Left lung (tissue), 14 donors: ENCODE measurements at places on chromosomes 1 and 21. TPM values are rescaled to one million over a fixed set of nuclear protein-coding genes. Genes with fewer than 3 reads are reported as not detected.

GRCh38 chr21:33254766-33255165 lies 11.4 kb upstream of the IL10RB start:
- DNase-seq: no peak

DNA sequence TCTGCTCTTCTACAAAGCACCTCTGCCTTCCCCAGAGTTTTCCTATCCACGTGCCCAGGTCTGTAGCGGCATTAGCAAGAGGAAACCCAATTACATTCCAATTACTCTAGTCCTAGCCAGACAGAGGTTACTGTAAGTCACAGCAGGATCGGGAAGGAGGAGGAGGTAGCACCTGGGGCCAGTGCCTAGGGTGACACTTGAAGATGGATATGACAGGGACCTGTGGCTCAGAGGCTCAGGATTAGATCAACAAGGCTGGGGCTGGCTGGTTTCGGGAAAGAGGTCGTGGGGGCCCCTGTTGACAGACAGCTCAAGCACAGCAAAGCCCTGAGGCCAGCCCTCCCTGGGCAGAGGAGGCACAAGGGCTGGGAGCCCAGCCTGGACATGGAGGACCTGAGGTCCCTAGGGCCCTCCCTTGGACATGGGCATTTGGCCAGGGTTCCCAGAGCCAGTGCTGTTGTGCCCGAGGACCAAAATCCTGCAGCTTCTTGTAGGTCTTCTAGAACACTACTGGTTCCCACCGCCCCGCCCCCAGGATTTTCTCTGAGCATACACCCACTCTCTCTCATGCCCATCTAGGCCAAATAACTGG lies 3.0 kb upstream of the HCRTR1 start:
- DNase-seq: peak; percentile 60

The AMY2B gene
- 14.5 TPM for total RNA-seq

- no peak for DNase-seq
Observed at GRCh38 chr1:22105611-22106207, 37.2 kb downstream of the WNT4 start.

GRCh38 chr1:184597650-184598357 lies 156.9 kb downstream of the EDEM3 start:
- DNase-seq: no peak

GRCh38 chr1:83500987-83501591 lies 497.8 kb downstream of the TTLL7 start:
- DNase-seq: no peak

DNA sequence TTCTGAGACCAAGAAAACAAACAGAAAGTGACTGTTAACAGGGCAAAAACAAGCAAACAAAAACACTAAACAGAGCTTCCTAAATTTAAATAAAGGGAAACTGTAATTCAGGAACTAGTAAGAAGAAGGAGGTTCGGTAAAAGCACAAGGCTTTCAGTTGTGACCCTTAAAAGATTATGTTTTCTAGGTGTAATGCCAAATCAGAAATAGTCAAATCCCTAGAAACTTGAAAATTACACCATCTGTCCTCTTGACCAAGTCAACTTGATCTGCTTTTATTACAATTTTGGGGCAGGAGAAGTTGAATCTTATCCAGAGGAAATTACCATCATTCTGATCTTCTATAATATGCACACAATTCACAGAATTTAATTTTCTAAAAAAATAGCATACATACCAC lies 754.0 kb upstream of the ADGRL4 start:
- no peak for DNase-seq

- DNase-seq: no peak
Observed at GRCh38 chr1:223242382-223242955, 99.4 kb upstream of the TLR5 start.

The ZNF648 gene
- 0.10 TPM for total RNA-seq

DNA sequence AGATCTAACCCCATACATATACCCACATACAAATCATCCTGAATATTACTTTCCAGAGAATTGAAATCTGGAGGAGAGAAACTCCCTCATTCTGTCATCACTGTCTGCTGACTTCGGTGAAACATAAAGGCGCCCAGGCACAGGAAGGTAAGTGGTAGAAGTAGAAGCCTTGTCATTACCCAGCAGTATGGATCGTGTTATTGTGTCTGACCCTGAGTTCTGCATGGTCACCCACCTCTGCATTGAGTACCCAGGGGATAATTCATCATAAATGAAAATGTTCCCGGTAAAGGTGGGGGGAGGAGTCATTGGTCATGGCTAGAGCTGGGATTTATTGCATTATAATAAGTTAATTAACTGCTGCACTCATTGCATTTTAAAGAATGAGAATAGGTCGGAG lies 342.6 kb upstream of the PKN2 start:
- DNase-seq: no peak

- peak; percentile 76 for DNase-seq
Observed at GRCh38 chr1:24089743-24090555, 22.0 kb downstream of the MYOM3 start.

DNA sequence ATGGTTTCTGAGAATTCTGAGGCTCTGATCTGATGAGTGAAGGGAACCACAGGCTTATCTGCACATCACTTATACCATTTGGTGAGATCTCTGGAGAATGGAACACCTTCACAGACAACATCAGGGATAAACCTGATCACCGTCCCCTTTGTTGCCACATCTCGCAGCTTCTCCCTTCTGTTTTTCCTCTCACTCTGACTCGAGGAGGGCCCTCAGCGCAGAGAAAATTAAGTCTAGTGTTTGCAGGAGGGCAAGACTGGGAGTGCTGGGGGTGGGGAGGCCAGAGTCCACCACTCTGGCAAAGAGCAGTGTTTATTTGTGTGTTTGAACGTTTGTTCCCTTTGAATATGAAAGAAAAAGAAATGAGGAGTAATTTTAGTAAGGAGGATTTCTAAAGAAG lies 29.0 kb upstream of the BATF3 start:
- no peak for DNase-seq

- DNase-seq: peak; percentile 86
Observed at GRCh38 chr1:91754816-91755580, 131.0 kb downstream of the TGFBR3 start.

The TNNT2 gene
- 5.0 TPM for total RNA-seq

DNA sequence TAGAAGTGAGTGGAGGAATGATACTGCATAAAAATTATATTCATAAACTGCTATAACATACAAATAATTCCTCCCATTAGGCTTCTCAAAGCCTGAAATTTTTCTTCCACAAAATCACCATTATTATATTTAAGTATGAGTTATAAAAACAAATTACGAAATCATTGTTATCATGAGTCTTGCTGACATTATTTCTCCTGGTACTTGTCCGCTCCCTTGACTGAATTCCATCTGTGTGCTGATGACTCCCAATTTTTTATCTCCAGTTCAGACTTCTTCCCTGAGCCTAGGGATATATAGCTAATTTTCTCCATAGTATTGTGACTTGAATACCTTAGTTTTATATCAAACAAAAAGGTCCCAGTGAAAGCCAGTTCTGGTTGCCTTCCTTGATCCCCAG lies 268.2 kb downstream of the HMCN1 start:
- DNase-seq: no peak

The ZBTB37 gene
- 10.0 TPM for total RNA-seq

- no peak for DNase-seq
Observed at GRCh38 chr1:17191990-17192242, 13.0 kb upstream of the PADI1 start.

The CFH gene
- 161 TPM for total RNA-seq

DNA sequence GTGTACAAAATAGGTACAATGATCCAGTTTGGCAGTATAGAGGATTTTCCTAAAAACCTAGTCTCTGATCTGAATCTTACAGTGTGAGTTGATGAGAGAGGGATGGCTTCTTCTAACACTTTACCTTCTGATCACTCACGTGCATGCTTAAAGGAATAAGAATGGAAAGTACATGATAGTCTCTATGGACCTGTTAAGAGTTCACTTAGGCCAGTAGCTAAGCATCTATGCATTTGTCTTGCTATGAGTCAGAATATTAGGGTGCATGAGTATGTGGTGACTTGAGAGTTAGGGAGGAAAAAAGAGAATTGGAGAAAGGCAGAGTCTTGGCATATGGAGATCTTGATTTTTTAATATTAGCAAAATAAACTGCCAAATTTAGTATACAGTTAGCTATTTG lies 206.3 kb downstream of the COL11A1 start:
- no peak for DNase-seq

- DNase-seq: no peak
Observed at GRCh38 chr1:97630948-97631347, 289.9 kb downstream of the DPYD start.

- no peak for DNase-seq
Observed at GRCh38 chr1:76543495-76543894, 323.8 kb upstream of the ST6GALNAC5 start.

- DNase-seq: peak; percentile 83
Observed at GRCh38 chr1:46533179-46533864, 18.1 kb downstream of the KNCN start.

DNA sequence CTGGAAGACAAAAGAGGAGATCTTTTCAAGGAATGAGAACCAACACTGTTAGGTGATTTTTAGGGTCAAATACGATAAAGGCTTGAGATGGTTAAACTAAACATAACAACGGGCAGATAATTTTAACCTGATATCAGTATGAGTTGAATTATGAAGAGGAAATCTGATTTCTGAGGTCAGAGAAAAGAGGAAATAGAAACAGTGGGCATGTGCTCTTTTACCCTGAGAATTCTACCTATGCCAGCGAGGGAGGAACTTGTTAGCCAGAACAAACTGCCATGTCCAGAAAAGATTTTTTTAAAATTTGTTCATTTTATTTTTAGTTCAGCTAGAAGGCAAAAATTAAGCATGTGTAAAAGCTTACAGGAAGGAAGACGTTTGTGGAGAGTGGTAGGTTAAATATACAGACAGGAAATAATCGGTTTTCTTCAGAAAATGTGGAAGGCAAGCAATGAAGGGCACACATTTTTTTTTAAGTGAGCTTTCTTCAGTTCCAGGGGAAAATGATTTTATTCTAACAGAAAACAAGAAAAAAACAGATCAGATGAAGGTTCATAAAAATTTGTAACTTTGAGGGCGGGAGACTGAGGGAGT lies 1745.3 kb downstream of the MRPL39 start:
- no peak for DNase-seq

The HES4 gene
- total RNA-seq: 37.5 TPM

DNA sequence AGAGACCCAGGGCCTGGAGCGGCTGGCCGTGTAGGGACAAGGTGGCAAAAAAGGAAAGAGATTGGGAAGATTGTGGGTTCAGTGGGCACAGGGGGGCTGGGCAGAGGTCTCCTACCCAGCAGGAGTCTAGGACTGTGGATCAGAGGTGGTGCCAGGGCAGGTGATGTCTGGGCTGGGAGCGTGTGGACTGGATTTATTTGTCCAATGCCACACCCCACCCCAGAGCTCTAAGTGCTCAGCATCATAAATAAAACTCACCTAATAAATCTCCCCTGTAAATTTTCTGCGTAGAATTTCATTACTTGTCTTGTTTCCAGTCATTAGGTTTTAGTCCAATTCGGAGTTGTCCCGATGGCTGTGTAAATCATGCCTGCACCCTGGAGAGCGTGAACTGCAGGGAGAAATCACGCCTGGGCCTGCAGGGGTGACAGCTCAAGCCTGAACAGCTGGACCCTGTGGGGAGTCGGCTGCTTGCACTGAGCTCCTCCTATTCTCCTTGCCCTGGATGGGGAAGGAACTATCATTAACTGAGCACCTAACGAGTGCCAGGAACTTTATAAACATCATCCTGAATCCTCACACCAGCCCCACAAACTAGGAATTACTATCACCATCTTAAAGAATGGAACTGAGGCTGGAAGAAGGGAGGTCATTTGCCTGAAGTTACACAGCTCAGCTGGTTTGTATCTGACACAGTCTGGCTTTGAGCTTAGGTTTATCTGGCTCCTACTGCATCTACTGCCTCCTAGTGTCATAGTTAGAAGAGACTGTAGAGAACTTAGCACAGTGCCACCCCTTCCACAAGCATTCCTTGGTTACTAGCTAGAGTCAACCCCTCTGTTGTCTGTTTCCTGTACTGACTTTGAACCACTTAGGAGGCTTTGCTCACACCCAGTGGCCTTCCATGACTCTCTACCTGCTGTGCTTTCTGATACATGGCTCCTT lies 25.0 kb upstream of the POU3F1 start:
- peak; percentile 6 for DNase-seq

GRCh38 chr1:113141650-113142473 lies 68.9 kb downstream of the LRIG2 start:
- no peak for DNase-seq

DNA sequence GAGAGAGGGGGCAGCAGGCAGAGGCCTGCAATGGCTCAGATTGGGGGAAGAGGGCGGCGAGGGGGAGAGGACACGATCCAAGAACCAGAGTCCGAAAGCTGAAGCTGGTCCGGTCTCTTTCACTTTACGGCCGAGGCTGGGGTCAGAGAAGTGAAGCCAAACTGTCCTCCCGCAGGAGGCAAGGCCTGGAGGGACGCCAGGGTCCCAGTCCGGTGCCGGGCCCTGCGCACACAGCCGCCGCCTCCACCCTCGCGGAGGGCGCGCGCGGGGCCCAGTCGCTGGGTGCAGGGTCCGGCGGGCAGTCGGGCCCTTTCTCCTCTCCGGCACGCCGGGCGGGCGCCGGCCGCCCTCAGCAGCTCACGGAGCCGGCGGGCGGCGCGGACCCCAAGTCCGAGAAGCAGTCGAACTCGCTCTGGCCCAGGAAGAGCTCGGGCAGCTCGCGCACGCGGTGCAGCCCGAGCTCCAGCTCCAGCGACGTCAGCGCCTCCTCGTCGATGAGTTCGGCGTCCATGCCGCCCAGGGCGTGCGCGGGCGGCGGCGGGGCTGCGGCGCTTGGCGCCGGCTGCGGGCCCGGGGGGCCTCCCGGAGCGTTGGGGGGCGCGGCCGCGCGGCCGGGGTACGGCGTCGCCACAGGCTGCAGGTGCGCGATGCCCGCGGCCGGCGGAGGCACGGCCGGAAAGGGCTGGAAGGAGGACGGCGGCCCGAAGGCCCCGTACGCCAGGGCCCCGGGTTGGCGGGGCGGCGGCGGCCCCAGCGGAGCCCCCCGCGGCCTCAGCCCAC lies 749 bp downstream of the CITED4 start:
- peak; percentile 54 for DNase-seq

GRCh38 chr1:56506951-56507491 lies 72.3 kb downstream of the PLPP3 start:
- no peak for DNase-seq

DNA sequence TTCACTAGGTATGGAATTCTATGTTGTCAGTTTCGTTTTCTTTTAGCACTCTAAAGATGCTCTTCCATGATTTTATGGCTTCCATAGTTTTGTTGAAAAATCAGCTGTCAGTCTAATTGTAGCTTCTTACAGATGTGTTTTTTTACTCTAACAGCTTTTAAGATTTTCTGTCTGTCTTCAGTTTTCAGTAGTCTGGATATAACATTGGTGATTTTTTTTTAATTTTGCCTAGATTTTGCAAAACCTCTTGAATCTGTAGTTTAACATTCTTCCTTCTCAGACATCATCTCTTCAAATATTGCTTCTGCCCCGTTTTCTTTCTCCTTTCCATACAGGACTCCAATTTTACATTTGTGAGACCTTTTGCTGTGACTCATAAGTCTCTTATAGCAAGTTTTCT lies 17.9 kb upstream of the DYRK1A start:
- no peak for DNase-seq

- no peak for DNase-seq
Observed at GRCh38 chr1:244409701-244410100, 42.0 kb downstream of the ADSS2 start.
